ENCODE measurements at places on chromosomes 6 and 20. TPM values are rescaled to one million over a fixed set of nuclear protein-coding genes. Genes with fewer than 3 reads are reported as not detected.

Gene EEF1A2
- total RNA-seq: 1.9 TPM

Gene TAB2
- 34.7 TPM for total RNA-seq

Gene DIDO1
- total RNA-seq: 71.2 TPM

Gene FAM184A
- total RNA-seq: 63.4 TPM

Gene DEFB129
- total RNA-seq: not detected

DNA sequence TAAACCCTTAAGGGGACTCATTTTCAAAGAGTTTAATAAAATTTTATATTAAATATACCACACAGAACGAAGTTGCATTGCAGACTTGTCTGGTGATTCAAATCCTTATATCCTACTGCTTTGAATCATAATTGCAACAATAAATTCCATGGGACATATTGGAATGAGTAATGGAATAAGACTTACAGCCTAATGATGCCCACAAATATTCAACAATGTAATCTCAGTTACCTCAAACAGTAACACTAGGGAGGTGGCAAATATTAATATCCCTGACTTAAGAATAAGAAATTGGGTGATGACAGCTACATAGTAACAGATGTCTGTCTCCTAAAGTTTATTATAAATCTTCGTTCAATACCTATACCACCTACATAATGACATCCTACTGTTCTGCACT lies 52.6 kb downstream of the BMP5 start:
- H3K4me1 ChIP-seq: peaks cover 7% of the 10 kb centered on the region
- no peak for DNase-seq
- no peaks in the 10 kb centered on the region for H3K27me3 ChIP-seq
- peaks cover 4% of the 10 kb centered on the region for H3K36me3 ChIP-seq
- no peak overlapping the region for H3K27ac ChIP-seq
- no peak overlapping the region for H3K4me3 ChIP-seq

- H3K27ac ChIP-seq: no peak overlapping the region
- no peak for DNase-seq
- no peaks in the 10 kb centered on the region for H3K4me1 ChIP-seq
- H3K27me3 ChIP-seq: peaks cover 6% of the 10 kb centered on the region
- H3K4me3 ChIP-seq: no peak overlapping the region
Observed at GRCh38 chr6:127966616-127967015, 65.8 kb upstream of the THEMIS start.

- H3K36me3 ChIP-seq: no peaks in the 10 kb centered on the region
- DNase-seq: peak; percentile 92
- H3K27ac ChIP-seq: peak within 1 kb of the TSS; percentile 87
- H3K4me3 ChIP-seq: peak within 1 kb of the TSS; percentile 43
- H3K4me1 ChIP-seq: peaks cover 5% of the 10 kb centered on the region
Observed at GRCh38 chr6:131950767-131951575, at the start of gene CCN2. Gene CCN2, minus strand, starts transcription at chr6:131951372. Its CDS starts 200 bp downstream, at chr6:131951172.

- H3K27ac ChIP-seq: no peak overlapping the region
- no peak for DNase-seq
Observed at GRCh38 chr20:58440021-58440767, 51.2 kb downstream of the VAPB start.

DNA sequence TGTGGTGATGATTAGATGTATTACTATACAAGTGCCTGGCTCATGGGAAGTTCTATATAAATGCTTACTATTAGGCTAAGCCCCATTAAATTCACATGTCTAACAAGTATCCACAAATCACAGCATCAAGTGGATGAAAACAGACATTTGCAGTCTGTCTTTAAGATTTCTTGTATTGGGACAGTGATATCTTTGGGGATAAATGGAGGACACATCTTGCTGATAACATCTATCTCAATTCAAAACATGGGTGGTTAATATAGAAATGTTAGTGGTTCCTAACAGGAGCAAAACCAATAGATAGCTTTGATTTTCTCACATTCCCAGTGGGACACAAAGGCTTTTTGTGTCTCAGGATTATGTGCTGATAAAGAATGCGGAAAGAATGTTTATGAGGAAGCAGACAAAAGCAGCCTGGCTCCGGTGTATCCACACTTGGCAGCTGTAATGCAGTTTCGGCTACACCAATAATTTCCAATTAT lies 29.3 kb downstream of the PTPRK start:
- no peaks in the 10 kb centered on the region for H3K27me3 ChIP-seq
- DNase-seq: no peak
- H3K4me3 ChIP-seq: no peak overlapping the region
- no peaks in the 10 kb centered on the region for H3K36me3 ChIP-seq

DNA sequence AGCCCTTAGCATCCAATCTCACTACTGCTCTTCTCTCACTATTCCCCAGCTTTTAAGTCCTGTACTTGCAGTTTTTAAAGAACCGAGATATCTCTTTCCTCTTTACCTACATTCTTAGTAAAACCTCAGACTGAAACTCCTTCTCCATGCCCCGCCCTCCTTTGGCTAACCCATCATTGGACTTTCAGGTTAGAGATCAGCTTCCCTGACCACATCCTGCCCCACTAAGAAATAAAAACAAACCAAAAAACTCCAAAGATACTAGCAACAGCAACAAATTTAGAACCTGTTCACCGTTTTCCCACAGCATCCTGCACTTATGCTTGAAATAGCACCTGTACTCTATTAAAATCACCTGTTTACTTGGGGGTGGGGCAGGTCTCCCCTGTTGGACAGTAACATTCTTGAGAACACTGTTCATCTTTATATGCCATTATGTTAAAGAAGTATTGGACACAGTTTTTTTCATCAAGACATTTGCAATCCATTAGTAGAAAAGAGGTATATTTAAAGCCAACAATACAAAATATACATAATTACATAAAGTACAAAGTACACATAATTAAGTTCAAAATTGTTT lies 16.3 kb upstream of the SMAP1 start:
- H3K4me1 ChIP-seq: no peaks in the 10 kb centered on the region
- DNase-seq: no peak
- H3K27ac ChIP-seq: no peak overlapping the region
- no peaks in the 10 kb centered on the region for H3K36me3 ChIP-seq

GRCh38 chr20:59047938-59048680 lies 5.5 kb upstream of the PRELID3B start:
- H3K27me3 ChIP-seq: no peaks in the 10 kb centered on the region
- no peaks in the 10 kb centered on the region for H3K4me1 ChIP-seq
- no peak overlapping the region for H3K4me3 ChIP-seq
- no peaks in the 10 kb centered on the region for H3K36me3 ChIP-seq
- H3K27ac ChIP-seq: peak overlapping the region; percentile 82

GRCh38 chr20:47350181-47350550 lies 6.3 kb downstream of the ZMYND8 start:
- H3K36me3 ChIP-seq: peaks cover 7% of the 10 kb centered on the region
- no peak overlapping the region for H3K27ac ChIP-seq
- no peak for DNase-seq
- H3K27me3 ChIP-seq: no peaks in the 10 kb centered on the region
- peaks cover 63% of the 10 kb centered on the region for H3K4me1 ChIP-seq
- H3K4me3 ChIP-seq: no peak overlapping the region

- H3K36me3 ChIP-seq: peaks cover 2% of the 10 kb centered on the region
- DNase-seq: no peak
- H3K27me3 ChIP-seq: no peaks in the 10 kb centered on the region
- H3K4me3 ChIP-seq: no peak overlapping the region
Observed at GRCh38 chr6:160013987-160014868, 45.3 kb downstream of the IGF2R start.

- no peak overlapping the region for H3K4me3 ChIP-seq
- no peak for DNase-seq
- H3K36me3 ChIP-seq: no peaks in the 10 kb centered on the region
- no peaks in the 10 kb centered on the region for H3K4me1 ChIP-seq
- no peak overlapping the region for H3K27ac ChIP-seq
Observed at GRCh38 chr6:112522587-112522986, 175.5 kb downstream of the RFPL4B start.

DNA sequence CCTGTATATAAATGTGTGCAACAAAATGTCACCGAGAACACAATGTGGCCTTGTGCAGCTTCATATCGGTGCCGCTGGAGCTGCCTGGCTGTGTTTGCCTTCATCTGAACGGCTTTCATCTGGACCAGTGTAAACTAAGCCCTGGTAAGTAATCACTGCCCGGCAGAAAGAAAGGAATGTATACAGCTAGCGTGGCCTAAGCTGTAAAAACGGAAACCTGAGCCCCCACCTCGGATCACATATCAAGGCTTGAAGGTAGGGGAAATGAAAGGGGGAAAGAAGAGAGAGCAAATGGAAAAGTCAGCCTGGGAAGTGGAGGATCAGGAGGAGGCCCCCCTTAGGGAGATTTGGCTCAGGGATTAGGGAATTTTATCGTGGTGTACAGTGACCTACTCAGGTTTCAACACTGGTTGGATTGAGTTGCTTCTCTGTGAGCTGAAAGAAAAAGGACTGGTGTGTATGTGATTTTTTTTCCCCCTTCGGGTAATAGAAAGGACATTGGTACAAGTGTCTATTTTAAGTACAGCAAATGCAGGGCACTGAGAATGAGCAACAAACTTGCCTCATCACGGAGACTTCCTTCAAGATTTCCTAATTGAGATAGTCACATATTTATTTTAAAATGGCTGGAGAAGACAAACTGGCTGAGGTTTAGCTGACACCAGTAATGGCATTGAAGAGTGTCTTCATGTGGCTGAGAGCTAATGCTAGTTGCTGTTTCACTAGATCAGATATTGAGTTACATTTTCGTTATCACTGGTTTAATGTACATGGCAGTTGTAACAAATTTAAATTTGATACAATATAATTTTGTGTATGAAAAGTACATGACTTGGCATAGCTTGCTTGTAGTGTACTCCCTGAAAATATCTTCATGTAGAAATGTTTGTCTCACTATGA lies 3.5 kb downstream of the SOBP start:
- no peaks in the 10 kb centered on the region for H3K36me3 ChIP-seq
- H3K4me3 ChIP-seq: no peak overlapping the region
- peak overlapping the region; percentile 94 for H3K27ac ChIP-seq
- peak; percentile 52 for DNase-seq
- no peaks in the 10 kb centered on the region for H3K27me3 ChIP-seq
- peaks cover 35% of the 10 kb centered on the region for H3K4me1 ChIP-seq

- H3K4me1 ChIP-seq: peaks cover 27% of the 10 kb centered on the region
- peak overlapping the region; percentile 52 for H3K4me3 ChIP-seq
- no peaks in the 10 kb centered on the region for H3K27me3 ChIP-seq
- H3K36me3 ChIP-seq: peaks cover 14% of the 10 kb centered on the region
- peak overlapping the region; percentile 89 for H3K27ac ChIP-seq
Observed at GRCh38 chr20:59032713-59033059, 551 bp upstream of the ATP5F1E start.

DNA sequence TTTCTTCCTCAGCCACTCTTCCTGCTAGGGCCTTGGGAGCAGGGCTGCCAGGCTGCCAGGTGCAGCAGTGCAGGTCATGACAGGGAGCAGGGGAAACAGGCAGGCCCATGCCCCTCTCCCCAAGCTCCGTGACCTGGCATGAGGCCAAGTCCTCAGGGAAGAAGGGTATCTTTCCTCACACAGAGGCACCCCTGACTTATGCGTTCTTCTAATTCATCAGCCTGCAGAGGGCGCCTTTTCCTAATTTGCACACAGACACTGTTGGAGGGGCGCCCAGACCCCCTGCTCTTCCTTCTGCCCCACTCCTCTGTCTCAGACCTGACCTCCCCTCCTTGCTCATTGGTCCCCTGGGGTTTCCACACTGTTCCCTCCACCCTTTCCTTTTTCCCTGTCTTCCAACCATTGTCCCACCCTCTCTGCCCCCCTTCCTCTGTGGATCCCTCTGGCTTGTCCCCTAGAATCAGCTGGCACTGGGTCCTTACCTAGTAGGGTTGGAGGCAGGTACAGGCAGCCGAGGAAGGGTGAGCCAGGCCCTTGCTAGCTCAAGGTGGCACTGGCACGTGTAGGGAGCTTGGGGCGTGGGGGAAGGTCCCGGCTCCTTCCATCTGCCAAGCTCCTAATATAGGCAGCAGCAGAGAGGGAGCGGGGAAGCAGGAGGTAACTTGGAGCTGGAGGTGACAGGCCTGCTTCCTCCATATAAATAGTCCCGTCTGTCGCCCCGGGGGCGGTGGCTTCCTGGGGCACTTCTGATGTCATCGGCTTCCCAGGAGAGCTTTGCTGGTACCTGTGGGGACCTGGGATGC lies 154.9 kb upstream of the MLN start:
- DNase-seq: no peak
- H3K27me3 ChIP-seq: no peaks in the 10 kb centered on the region
- H3K4me1 ChIP-seq: peaks cover 10% of the 10 kb centered on the region
- H3K36me3 ChIP-seq: no peaks in the 10 kb centered on the region

DNA sequence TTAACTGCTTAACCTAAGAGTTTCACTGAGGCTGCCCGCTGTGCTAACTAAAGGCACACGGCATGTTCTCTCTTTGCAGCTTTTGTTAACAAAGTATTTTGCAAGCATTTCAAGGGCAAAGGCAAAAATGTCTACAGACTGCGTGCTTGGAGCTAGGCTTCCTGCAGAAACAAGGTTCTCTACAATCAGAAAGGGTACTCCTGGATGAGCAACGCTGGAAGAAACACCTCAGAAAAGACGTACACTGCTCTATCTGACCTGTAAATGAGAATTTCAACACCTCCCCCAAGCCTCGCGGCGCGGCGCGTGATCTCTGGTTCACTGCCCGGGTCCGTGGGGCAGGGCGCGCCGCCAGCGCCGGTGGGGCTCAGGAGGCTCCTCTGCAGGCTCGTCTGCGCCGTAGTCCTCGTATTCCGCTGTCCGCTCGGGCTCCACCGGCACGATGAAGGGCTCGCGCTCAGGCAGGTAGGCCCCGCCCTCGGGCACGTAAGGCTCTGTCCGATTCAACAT lies 120.9 kb downstream of the COL12A1 start:
- H3K27ac ChIP-seq: no peak overlapping the region
- no peaks in the 10 kb centered on the region for H3K36me3 ChIP-seq
- no peak overlapping the region for H3K4me3 ChIP-seq
- H3K4me1 ChIP-seq: peaks cover 5% of the 10 kb centered on the region
- DNase-seq: peak; percentile 55

- H3K36me3 ChIP-seq: no peaks in the 10 kb centered on the region
- H3K27me3 ChIP-seq: no peaks in the 10 kb centered on the region
- peak; percentile 50 for DNase-seq
- no peak overlapping the region for H3K27ac ChIP-seq
Observed at GRCh38 chr6:79180052-79180451, 54.4 kb downstream of the HMGN3 start.

- H3K27me3 ChIP-seq: no peaks in the 10 kb centered on the region
- H3K36me3 ChIP-seq: peaks cover 15% of the 10 kb centered on the region
- peak overlapping the region; percentile 98 for H3K27ac ChIP-seq
- DNase-seq: no peak
- H3K4me3 ChIP-seq: peak overlapping the region; percentile 90
Observed at GRCh38 chr20:35698298-35699126, 640 bp downstream of the NFS1 start.

GRCh38 chr6:72720464-72720863 lies 98.6 kb downstream of the KCNQ5 start:
- H3K36me3 ChIP-seq: no peaks in the 10 kb centered on the region
- no peak overlapping the region for H3K27ac ChIP-seq
- H3K4me1 ChIP-seq: no peaks in the 10 kb centered on the region
- DNase-seq: no peak

DNA sequence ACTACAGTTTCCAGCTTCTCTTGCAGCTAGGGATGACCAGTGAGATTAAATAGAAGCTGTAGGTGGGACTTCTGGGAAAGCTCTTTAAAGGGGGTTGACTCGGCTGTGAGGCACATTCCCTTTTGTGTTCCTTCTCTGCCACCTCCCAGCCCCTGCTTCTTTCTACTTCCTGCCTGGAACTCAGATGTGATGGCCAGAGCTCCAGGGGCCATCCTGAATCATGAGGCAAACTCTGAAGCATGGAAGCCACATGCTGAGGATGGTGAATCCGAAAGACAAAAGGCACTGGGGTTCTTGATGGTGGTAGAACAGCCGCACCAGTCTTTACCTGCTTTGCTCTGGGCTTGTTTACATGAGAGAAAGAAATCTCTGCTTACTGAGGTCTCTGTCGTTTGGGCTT lies 9.1 kb downstream of the CEBPB start:
- no peaks in the 10 kb centered on the region for H3K27me3 ChIP-seq
- peaks cover 12% of the 10 kb centered on the region for H3K36me3 ChIP-seq
- no peak overlapping the region for H3K27ac ChIP-seq
- no peak for DNase-seq
- H3K4me3 ChIP-seq: no peak overlapping the region
- no peaks in the 10 kb centered on the region for H3K4me1 ChIP-seq
